ENCODE measurements at places on chromosomes 11 and 22.

DNA sequence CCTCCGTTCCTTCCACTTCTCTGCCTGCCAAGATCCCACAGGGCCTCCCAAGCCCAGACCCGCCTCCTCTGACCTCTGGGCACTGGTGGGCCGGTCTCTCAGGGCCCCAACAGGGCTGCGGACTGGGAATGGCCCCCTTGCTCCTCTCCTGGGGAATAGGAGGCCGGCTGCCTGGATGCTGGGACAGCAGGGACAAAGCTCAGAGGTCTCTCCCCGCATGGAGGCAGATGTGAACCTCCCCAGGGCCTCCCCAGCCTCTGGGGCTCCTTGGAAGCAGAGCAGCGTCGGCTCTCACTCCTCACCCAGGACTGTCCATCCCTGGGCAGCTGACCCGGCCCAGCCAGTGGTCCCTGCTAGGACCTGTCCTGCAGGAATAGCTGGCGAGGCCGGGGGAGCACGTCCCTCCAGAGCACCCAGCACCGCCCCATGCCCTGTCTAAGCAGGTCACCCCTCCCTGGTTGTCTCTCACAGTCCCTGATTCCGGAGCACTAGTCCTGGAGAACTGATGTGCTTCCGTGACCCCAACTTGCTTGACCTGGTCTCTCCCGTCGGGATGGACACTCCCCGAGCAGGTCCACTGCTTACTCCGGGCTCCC lies 85.8 kb downstream of the RTL6 start:
- H3K27me3 ChIP-seq = peaks cover 29% of the 10 kb centered on the region
- DNase-seq = no peak
- H3K36me3 ChIP-seq = no peaks in the 10 kb centered on the region
- H3K4me3 ChIP-seq = no peak overlapping the region
- H3K27ac ChIP-seq = no peak overlapping the region

DNA sequence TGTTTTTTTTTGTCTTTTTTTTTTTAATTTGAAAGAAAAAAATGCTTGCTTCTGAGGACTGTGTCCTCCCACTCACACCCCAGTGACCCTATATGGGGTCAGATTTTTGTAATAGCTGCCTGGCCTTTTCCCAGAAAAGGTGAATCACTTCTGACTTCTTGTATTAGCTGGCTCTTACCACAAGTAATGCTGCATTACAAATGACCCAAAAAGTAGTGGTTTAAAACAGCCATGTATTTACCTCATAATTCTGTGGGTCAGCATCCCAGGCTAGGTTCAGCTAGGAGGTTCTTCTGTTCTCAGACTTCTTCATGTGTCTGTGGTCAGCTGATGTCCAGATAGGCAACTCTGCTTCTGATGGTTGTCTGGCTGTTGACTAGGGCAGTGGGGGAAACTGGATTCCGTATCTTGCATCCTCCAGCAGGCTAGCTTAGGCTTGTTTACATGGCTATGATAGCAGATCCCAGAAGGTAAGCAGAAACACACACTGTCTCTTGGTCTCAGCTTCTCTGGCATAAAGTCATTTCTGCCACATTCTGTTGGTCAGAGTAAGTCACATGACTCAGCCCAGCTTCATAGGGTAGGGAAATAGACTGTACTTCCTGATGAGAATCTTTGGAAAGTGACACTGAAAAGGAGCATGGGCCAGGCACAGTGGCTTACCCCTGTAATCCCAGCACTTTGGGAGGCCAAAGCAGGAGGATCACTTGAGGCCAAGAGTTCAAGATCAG lies 19.5 kb downstream of the LHFPL7 start:
- no peaks in the 10 kb centered on the region for H3K36me3 ChIP-seq
- no peak overlapping the region for H3K4me3 ChIP-seq

GRCh38 chr22:49102367-49102766 lies 725.3 kb downstream of the BRD1 start:
- H3K27me3 ChIP-seq = peaks cover 20% of the 10 kb centered on the region
- H3K4me1 ChIP-seq = no peaks in the 10 kb centered on the region
- DNase-seq = no peak

GRCh38 chr11:15406851-15407351 lies 292.2 kb downstream of the INSC start:
- no peaks in the 10 kb centered on the region for H3K36me3 ChIP-seq
- no peak overlapping the region for H3K27ac ChIP-seq
- H3K4me1 ChIP-seq = no peaks in the 10 kb centered on the region
- no peak for DNase-seq

DNA sequence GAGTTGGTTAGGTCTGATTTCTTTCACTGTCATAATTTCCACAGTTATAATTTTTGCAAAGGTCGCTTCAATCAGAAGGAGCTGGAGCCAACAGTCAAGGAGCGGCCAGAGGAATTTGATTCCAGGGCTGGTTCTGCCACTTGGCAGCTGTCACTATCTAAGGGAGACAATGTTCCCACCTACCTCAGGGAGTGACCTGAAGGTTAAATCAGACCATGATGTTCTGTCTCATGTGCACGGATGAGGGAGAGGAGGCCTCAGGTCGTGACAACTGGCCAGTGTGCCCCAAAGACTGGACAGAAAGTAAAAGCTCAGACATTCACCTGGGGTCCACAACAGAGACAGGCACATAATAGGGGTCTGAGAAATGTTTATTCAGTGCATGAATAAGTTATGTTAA lies 7.6 kb downstream of the MRGPRD start:
- no peak overlapping the region for H3K27ac ChIP-seq
- peaks cover 14% of the 10 kb centered on the region for H3K27me3 ChIP-seq
- no peaks in the 10 kb centered on the region for H3K4me1 ChIP-seq
- peaks cover 3% of the 10 kb centered on the region for H3K36me3 ChIP-seq
- H3K4me3 ChIP-seq = no peak overlapping the region

GRCh38 chr11:17343907-17344306 lies 7.7 kb upstream of the NCR3LG1 start:
- no peaks in the 10 kb centered on the region for H3K36me3 ChIP-seq
- DNase-seq = no peak
- no peak overlapping the region for H3K4me3 ChIP-seq
- H3K27ac ChIP-seq = no peak overlapping the region
- no peaks in the 10 kb centered on the region for H3K27me3 ChIP-seq

DNA sequence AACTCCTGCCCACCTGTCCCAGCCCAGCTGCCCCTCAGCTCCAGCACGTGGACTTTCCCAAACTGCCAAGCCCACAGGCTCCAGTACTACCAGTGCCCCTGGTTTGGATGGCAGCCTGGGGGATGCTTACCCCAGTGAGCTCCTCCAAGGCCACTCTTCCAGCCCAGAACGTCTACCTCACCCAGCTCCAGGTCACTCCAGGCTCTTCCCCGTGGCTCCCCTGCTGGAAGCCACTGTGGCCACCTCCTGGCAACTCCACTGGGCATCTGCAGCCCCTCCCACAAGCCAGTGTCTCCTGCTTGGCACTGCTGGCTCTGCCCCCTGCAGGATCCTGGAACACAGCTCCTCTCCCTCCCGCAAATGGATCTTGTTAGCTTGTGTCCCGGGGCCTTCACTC lies 29.3 kb downstream of the LMO1 start:
- DNase-seq = no peak
- H3K27ac ChIP-seq = peak overlapping the region; percentile 50
- no peak overlapping the region for H3K4me3 ChIP-seq
- H3K4me1 ChIP-seq = peaks cover 13% of the 10 kb centered on the region
- peaks cover 1% of the 10 kb centered on the region for H3K36me3 ChIP-seq

GRCh38 chr11:111123463-111124398 lies 121.8 kb upstream of the POU2AF2 start:
- H3K27me3 ChIP-seq = peaks cover 10% of the 10 kb centered on the region
- no peak overlapping the region for H3K27ac ChIP-seq
- no peak overlapping the region for H3K4me3 ChIP-seq
- H3K36me3 ChIP-seq = no peaks in the 10 kb centered on the region

DNA sequence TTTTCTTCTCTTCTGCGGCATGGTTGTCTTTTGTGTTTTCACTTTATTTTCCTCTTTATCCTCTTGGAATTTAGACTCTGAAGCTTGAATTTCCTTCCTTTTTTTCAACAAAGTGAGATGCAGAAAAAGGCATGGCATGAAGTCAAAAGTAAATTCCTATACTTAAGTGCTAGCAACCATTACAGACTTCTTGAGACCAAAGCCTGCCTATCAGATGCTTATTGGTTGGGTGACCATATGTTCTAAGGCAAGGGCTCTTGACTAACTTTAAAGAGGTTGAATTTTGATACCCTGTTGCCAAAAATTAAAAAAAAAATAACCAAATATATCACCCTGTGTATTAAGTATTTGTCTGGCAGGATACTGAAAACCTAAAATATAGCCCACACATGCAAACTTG lies 237.4 kb downstream of the TMEM135 start:
- no peaks in the 10 kb centered on the region for H3K27me3 ChIP-seq
- no peak for DNase-seq
- H3K36me3 ChIP-seq = no peaks in the 10 kb centered on the region
- H3K27ac ChIP-seq = no peak overlapping the region

GRCh38 chr11:103585911-103586310 lies 450.5 kb upstream of the DDI1 start:
- H3K4me3 ChIP-seq = no peak overlapping the region
- H3K27me3 ChIP-seq = peaks cover 10% of the 10 kb centered on the region
- H3K36me3 ChIP-seq = no peaks in the 10 kb centered on the region
- no peak overlapping the region for H3K27ac ChIP-seq

DNA sequence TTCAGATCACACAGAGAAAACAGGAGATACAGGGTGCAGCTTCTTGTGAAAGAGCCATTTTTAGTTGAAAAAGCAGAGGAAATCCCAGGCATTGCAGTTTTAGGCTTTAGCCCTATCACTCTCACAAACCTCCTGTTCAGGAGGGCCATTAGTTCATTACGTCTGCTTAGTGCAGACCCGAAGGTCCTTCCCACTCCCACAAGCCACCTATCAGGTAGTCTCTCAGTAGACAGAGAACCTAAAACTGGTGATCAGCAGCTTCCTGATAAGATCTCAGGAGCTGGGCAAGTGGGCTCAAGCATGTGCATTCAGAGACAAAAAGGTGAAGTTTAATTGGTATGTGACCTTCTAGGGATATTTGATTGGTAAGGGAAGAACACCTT lies 4.3 kb downstream of the GLYAT start:
- DNase-seq = no peak
- no peak overlapping the region for H3K27ac ChIP-seq
- H3K36me3 ChIP-seq = peaks cover 2% of the 10 kb centered on the region
- no peaks in the 10 kb centered on the region for H3K4me1 ChIP-seq
- no peak overlapping the region for H3K4me3 ChIP-seq

GRCh38 chr22:47215851-47216250 lies 453.4 kb downstream of the TBC1D22A start:
- no peak overlapping the region for H3K27ac ChIP-seq
- DNase-seq = no peak
- no peaks in the 10 kb centered on the region for H3K4me1 ChIP-seq
- H3K4me3 ChIP-seq = no peak overlapping the region

- H3K4me3 ChIP-seq = no peak overlapping the region
- H3K27me3 ChIP-seq = peaks cover 2% of the 10 kb centered on the region
- no peaks in the 10 kb centered on the region for H3K36me3 ChIP-seq
- no peak for DNase-seq
- no peak overlapping the region for H3K27ac ChIP-seq
Observed at GRCh38 chr11:113895367-113896155, 9.0 kb upstream of the HTR3B start.

DNA sequence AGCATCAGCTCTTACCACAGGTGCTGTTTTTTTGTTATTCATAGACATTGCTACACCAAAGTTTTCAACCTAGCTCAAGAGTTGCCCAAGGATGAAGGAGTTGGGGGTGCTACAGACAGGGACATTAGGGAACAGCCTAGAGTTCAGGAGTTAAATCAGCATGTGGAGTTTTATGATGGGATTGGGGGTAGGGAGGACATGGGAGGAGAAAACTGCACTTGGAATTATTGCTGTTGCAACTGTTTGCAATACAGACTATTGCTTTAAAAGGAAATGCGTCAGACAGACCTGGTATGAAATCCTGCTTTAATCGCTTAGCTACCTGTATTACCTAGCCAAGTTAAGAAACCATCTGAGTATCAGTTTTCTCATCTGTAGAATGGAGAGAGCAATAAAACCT lies 6.3 kb downstream of the TMA7B start:
- no peak for DNase-seq
- no peak overlapping the region for H3K4me3 ChIP-seq
- H3K27me3 ChIP-seq = no peaks in the 10 kb centered on the region
- peaks cover 25% of the 10 kb centered on the region for H3K4me1 ChIP-seq

DNA sequence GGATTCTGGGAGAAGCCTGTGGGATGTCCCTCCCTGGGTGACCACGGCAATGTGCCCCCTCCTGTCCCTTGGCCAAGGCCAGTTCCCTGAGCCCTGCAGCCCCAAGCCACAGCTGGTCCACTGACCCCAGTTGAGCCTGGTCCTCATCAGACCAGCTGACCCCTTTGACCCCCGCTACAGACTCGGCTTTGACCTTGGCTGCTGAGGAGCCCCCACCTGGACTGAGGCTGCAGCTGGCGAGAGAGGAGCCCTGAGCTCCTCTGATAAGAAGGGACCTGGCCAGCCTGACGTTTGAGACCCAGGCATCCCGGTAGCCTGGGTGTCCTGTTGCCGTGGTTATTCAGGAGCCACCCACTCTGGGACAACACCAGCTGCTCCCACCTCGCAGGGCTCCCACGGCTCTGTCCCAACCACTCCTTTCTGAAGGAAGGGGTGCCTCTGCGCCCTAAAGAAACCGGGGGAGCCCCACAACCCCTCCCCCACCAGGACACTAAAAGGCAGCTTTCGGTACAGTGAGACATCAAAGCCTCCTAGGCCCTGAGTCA lies 3.0 kb downstream of the ASCL2 start:
- H3K4me1 ChIP-seq = peaks cover 34% of the 10 kb centered on the region
- no peak for DNase-seq
- H3K27ac ChIP-seq = no peak overlapping the region

DNA sequence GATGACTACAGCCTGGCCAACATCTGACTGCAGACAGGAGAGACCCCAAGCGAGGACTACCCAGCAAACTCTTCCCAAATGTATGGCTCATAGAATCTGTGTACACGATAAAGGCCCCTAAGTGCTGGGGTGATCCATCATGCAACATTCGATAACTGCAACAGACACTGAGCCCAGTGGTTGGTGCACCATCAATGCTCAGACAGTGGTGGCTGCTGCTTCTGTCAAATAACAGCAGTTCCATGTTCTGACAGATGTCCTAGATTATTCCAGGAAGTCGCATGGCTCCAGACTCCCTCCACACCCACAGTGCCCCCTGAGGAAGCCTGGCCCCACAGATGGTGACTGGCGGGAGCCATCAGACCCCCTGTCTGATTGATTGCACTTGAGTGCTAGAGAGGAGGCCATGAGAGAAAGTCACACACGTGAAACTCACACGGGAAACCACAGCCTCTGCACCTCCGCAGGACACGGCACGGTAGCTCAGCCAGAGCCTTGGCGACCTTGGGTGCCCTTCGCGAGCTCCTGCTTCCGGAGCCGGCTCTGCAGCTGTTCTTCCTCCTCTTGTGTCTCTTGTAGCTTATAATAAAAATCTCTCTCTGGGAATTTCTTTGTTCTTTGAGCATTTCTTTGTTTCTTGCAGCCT lies 1155.9 kb downstream of the TBC1D22A start:
- H3K27me3 ChIP-seq = peaks cover 15% of the 10 kb centered on the region
- peak; percentile 26 for DNase-seq
- no peak overlapping the region for H3K27ac ChIP-seq
- H3K4me1 ChIP-seq = peaks cover 12% of the 10 kb centered on the region
- no peaks in the 10 kb centered on the region for H3K36me3 ChIP-seq
- peak overlapping the region; percentile 31 for H3K4me3 ChIP-seq
